ENCODE measurements at places on chromosomes 12 and 14.

- DNase-seq = no peak
Measured at GRCh38 chr12:44509471-44509870, 366.6 kb downstream of the NELL2 start.

DNA sequence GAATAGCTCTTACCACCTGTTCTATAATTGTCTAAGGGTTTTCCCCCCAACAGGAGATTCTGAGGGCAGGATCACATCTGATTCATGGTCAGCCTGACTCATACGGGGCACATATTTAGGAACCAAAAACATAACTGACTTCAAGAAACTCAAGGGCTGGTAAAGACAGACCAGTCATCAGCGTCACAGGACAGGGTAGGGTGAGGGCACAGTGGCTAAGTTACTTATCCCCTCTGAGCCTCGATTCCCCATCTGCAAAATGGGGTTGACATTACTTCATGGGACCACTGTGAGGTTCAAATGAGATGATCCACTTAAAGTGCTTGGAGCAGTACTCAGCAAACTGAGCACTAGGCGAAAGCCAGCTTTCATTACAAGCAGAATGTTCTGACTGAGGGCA is 606 bp downstream of the CINP start:
- no peak for DNase-seq

DNA sequence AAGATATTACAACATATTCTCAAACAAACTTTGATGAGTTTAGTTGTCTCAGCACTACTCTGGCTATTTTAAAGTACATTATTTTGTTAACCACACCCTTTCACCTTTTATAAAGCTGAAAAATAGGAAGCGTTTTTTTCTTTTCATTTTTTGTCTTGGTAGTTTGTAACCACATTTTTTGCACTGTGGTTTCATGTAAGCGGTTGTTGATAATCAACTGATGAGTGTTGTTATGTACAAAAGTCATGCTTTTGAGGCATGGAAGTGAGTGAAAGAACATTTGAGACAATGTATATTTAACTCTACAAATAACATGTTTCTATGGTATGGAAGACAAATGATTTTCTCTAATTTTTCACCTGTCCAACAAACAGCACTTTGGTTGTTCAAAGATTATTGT is 52.1 kb upstream of the ATP2B1 start:
- no peak for DNase-seq

GRCh38 chr12:115049614-115050013 is 365.6 kb upstream of the TBX3 start:
- DNase-seq = no peak

GRCh38 chr12:50589650-50590435 is 85.1 kb downstream of the DIP2B start:
- no peak for DNase-seq

DNA sequence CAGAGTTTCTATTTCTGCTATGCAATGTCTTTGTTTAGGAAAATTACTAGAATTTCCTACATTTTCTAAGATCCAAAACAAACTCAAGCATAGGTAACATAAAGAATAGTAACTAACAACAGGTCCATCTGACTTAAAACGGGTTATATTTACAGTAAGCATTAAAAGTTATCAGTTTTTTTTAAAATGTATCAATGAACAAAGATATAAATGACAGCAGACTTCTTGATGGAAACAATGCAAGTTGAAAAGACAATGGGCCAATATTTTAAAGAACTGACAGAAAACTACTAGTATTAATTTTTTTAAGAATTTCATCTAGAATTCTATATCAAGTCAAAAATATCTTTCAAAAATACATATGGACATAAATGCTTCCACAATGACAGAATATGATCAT is 367.1 kb upstream of the MGAT4C start:
- no peak for DNase-seq

GRCh38 chr12:82426586-82426985 is 68.3 kb downstream of the METTL25 start:
- DNase-seq = no peak

- no peak for DNase-seq
Measured at GRCh38 chr12:4734625-4735340, 14.6 kb downstream of the GALNT8 start.

DNA sequence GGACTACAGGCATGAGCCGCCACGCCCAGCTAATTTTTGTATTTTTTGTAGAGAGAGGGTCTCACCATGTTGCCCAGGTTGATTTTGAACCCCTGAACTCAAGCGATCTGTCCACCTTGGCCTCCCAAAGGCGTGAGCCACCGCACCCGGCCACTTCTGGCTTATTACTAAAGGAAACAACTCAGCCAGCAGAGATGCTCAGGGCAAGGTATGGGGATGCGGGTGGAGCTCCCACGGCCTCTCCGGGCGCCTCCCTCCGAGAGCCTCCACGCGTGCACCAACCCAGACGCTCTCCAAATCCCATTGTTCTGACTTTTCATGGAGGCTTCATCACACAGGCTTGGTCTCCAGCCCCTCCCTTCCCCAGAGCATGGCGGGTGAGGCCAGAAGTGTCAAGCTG is 6.1 kb upstream of the GPR132 start:
- no peak for DNase-seq

DNA sequence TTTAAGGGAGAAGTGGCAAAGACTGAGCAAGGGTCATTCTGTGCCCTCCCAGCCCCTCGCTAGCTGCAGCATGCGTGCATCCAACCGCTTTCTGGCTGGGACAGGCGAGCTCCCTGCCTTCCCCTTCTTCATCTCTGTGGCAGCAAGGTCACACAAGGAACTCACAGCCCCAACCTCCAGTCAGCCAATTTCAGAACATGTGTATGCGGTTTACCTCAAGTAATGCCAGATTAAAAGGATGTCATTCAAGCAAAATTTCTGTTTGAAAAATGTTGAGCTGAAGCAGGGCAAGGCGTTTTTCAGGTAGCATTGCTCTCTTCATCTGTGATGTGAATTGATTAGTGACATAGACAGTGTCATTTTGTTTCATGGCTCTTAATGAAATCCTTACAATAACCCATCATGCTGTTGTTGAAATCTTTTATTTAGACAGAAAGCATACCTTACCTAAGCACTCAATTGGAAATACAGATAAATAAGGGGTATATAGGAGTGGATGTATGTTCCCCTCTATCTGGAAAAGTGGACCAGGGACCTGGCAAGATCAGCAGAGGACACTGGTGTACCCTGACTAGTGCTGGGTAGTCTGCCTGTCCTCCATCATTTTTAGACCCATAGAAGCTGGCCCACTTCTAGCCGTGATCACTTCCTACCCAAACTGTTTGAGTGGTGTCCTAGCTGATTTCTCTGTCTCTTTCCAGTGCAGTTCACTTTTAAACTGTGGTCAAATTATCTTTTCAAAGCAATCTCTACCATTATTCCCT is 82.8 kb upstream of the NEDD1 start:
- no peak for DNase-seq

DNA sequence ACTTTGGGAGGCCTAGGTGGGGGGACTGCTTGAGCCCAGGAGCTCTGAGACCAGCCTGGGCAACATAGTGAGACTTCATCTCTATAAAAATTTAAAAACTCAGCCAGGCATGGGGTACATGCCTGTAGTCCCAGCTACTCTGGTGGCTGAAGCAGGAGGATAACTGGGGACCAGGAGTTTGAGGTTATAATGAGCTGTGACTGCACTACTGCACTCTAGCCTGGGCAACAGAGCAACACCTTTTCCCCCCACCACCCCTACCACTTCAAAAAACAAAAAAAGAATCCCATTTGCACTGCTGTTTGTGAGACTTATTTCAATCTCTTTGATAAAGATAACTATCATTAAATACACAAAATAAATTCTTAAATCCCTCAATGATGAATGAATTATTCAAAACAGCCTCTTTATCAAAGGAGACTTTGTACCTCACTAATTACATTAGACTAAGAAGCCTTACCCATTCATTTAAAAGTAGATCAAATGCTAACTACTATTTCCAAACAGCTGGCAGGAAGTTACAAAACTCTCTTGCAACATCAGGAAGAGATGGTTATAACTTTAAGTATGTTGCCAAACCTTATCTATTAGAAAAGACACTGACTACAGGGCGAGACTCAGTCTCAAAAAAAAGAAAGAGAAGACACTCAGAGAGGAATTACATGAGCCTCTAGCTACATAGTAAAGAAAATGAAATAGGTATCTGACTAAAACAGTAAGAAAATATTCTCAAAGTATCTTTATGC is 14.7 kb downstream of the BLTP3B start:
- DNase-seq = no peak
